ENCODE measurements at places on chromosomes 5 and 9. TPM values are rescaled to one million over a fixed set of nuclear protein-coding genes. Genes with fewer than 3 reads are reported as not detected.

- DNase-seq: no peak
Observed at GRCh38 chr5:143188692-143189091, 214.8 kb downstream of the NR3C1 start.

DNA sequence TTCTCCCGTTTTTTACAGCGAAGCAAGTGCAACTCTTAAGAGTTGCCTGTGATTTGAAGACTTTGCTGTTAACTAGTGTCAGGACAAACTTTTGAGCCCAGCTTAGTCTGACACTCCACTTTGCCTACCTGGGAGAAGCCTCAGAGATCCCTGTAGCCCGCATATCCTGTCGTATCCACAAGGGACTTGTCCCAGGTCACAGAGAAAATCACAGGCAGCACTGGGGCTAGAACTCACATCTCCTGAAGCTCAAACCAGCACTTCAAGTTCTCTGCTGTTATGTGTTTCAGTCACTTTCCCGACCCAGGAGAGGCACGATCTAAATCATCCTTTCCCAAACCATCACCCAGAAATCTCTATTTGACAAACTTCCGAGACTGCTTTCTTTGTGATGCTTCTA, 584.5 kb downstream of the ACTL7B start:
- DNase-seq: no peak

DNA sequence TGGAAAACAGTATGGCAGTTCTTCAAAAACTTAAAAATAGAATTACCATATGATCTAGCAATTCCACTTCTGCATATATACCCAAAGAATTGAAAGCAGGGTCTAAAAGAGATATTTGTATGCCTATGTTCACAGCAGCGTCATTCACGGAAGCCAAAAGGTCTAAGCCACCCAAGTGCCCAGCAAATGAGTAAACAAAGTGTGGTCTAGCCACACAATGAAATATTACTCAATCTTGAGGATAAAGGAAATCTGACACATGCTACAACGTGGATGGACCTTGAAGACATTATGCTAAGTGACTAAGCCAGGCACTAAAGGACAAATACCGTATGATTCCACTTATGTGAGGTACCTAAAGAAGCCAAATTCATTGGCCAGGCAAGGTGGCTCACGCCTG, 11.1 kb upstream of the MED27 start:
- no peak for DNase-seq

DNA sequence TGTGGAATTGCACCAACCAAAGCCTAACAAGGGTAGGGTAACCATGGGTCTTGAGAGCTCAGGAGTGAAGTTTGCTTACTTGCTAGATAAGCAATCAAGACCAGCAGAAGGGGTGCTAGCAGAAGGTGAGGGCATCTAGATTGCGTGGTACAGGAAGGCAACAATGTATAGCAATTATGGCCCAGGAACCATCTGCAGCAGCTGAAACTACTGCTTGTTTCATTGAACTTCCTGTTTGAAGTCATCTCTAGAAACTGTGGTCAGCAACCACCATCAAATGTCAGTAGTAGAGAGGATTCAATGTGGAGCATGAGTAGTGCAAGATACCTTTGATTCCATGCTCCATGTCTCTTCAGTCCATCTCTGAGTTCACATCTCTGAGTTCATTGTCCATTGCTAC, 462.1 kb upstream of the GRAMD2B start:
- no peak for DNase-seq

GRCh38 chr5:134769206-134769605, 10.6 kb downstream of the DDX46 start:
- DNase-seq: no peak

DNA sequence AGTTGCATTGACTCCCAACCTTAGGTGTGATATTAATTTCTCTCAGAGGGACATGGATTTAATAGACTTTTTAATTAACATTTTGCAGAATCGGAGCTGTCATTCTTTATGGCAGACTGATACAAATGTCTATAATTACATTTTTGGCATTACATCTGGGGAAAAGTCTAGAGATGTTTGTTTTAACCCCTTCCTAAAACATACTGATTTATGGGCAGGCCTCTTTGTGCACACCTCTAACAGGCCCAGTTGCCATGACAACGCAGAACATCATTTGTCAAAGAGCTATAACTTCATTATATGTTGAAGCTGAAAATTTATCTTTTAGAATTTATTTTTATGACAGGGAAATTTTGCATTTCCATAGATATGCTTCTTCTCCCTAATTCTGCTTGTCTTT, 158.5 kb downstream of the NTRK2 start:
- DNase-seq: no peak

- no peak for DNase-seq
Observed at GRCh38 chr5:175889910-175890684, 18.7 kb downstream of the CPLX2 start.

DNA sequence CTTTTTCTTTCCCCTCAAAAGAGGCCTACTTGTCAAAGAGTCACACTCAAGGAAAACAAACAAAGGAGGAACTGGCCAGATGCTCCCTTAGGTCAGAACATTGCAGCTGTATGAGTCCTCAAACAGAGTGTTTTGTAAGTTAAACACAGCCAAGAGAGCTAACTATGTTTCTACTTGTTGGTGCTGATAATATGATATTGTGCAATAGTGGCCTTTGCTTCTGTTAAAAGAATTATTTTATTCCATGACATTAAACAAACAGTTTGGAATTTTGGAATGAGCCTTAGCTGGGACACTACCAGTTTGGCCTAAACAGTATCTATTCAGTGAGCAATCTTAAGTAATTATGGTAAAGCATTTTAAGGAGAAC, 56.0 kb upstream of the TPD52L3 start:
- DNase-seq: no peak

GRCh38 chr5:167447466-167448375, 843.7 kb upstream of the WWC1 start:
- no peak for DNase-seq

DNA sequence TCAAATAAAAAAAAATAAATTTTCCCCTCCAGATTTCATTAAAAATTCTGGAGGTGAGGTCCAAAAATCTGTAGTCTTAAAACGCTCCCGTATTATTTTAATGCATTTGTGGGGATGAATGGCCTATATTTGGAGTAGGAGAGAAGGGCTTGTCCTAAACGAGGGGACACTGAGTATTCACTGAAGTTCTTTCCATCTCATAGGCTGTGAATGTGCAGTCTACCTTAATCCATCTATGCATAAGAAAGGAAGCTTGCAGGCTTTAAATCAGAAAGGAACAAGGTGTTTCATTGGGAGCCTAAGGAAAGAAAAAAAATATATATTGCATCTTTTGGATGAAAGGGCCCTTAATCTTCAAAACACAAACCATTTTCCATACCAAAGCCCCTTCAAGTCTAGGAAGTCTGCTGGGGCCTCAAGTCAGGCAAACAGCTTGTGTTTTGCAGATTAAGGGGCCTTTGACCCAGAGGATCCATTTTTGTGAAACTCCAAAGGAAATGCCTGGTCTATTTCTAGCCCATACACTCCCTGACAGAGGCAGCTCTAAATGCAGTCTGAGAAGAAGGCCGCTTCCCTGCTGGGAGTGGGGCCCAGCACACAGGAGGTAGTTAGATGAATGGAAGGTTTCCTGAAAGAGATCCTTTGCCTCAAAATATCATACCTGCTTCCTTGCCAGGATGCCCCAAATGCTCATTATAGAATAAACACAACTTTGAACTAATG, 35.6 kb downstream of the BRINP1 start:
- DNase-seq: no peak

DNA sequence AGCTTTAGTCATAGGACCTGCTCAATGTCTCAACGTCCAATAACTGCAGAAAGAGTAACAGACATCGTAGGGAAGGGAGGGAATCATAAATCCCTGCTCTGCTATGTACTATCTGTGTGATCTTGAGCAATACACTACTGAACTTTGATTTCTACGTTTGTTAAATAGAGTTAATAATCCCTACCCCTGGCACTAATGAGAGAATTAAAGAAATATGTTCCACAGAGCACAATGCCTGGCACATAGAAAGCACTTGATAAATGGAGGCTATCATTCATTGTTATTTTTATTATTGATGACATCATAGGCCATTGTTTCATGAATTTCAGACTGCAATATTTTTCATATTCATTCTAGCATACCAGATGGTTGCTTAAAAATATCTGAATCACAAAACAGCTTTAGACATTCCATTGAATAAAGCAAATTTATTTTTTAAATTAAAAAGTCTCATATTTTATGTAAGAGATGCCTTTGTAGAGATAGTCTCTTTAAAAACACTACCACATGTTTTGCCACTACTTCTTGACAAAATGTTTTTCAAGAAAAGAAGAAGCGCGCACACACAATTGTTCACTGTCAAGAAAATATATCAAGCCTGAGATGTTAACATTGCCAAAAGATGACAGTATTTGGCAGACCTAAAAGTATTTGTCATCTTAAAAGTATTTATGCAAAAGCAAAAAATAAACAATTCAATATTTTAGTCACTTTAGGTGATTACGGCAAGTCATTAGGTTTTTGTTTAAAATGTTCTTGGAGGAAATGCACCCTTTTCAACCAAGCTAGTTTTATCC, 108.5 kb downstream of the EBF1 start:
- no peak for DNase-seq

GRCh38 chr5:76641514-76642120, 18.4 kb upstream of the F2RL2 start:
- DNase-seq: peak; percentile 46

GRCh38 chr5:1400936-1401335, 44.3 kb downstream of the SLC6A3 start:
- DNase-seq: peak; percentile 5

DNA sequence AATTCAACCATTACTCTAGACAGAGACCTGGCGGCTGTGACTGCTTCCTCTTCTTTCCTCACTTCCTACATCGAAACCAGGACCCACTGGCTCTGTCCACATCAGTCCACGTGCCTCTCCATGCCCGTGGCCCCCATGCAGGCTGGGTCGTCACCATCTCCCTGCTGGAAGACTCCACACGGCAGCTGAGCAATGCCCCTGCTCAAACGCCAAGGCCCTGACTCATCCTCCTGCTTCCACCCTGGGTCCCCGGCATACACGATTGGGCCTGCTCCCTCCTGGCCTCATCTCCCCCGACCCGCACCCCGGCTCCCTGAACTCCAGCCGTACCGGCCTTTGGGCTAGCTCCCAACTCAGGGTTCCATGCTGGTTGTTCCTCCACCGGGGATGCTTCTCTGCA, 67.2 kb upstream of the IER5L start:
- peak; percentile 29 for DNase-seq

DNA sequence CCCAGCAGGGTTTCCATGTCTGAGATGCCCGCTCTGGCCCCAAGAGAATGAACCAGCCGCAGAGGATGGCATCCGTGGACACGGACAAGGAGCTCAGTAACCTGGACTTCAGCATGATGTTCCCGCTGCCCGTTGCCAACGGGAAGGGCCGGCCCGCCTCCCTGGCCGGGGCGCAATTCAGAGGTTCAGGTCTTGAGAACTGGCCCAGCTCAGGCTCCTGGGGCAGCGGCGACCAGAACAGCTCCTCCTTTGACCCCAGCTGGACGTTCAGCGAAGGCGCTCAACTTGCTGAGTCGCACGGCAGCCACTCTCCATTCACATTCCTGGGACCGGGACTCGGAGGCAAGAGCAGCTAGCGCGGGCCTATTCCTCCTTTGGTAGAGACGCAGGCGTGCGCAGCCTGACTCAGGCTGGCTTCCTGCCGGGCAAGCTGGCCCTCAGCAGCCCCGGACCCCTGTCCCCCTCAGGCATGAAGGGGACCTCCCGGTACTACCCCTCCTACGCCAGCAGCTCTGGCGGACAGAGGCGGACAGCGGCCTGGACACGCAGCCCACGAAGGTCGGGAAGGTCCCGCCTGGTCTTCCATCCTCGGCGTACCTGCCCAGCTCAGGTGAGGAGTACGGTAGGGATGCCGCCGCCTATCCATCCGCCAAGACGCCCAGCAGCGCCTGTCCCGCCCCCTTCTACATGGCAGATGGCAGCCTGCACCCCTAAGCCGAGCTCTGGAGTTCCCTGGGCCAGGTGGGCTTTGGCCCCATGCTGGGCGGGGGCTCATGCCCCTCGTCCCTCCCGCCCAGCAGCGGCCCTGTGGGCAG, 74.4 kb downstream of the INSL6 start:
- peak; percentile 50 for DNase-seq

GRCh38 chr5:95068289-95068910, 216.5 kb downstream of the MCTP1 start:
- DNase-seq: no peak

DNA sequence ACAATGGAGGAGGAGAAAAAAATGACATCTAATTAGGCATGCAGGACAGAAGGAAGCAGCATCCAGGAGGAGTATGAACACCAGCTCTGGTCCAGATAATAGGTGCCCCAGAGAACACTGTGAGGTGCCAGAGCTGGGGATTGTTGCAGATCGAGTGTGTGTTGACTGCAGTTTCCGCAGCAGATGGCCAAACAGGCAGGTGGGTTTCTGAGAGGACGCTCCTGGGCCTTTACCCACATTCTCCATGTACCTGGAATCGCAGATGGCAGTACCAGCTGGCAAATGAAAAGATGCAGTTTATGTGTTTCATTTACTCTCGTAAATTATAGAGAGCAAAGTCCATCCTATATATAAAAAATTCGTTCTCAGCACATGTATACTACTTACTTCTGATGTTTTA, 182.2 kb upstream of the ISL1 start:
- DNase-seq: no peak

DNA sequence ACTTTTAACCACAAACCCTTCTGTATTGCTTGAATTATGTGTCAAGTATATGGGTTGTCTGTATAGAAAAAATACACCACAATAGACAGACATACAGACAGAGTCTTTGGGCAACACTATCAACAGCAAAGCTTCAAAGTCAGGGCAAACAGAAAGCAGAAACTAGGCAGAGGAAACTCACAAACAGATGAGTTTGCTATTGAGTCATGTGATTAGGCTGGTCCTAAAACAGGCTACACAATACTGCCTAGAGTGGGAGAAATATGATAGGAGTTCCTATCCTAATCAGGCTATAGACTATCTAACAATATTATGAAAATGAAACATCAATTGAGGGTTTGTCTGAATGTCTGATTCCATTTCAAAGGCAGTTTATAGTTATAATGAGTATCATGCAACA, 156.4 kb downstream of the EDIL3 start:
- no peak for DNase-seq

DNA sequence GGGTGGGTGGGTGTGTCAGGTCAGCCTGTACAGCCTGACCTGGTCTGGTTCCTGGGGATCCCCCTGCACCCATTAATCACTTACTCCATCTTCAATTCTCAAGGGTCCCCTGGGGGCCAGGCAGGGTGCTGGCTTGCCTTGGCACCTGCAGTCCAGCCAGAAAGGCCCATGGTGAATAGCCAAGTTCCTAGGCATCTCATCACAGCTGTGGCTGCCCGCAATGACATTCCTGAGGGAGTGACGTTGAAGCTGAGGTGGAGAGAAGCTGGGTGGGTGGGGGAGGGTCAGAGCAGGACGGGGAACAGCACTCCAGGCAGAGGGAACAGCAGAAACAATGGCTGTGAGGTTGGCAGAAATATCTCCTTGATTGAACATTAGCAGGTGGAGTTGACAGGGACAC, 10.6 kb downstream of the HMCN2 start:
- DNase-seq: no peak

Gene CNTNAP3
- 11.8 TPM for total RNA-seq

Gene NTRK2
- total RNA-seq: 34.7 TPM

Gene ASPN
- 13.0 TPM for total RNA-seq

Gene PROB1
- total RNA-seq: 30.4 TPM

Gene PPP3R2
- not detected for total RNA-seq

Gene GLT6D1
- total RNA-seq: not detected

Gene SPINK6
- total RNA-seq: not detected

Gene SLC45A2
- total RNA-seq: 0.32 TPM

Gene C5orf58
- 0.75 TPM for total RNA-seq

Gene CDH12
- total RNA-seq: not detected

Gene SYK
- 8.1 TPM for total RNA-seq

Gene CDC20B
- total RNA-seq: not detected

Gene ZNF346
- 12.0 TPM for total RNA-seq

Gene ANKRD31
- 0.31 TPM for total RNA-seq
